ENCODE measurements at places on chromosomes 4 and X.

GRCh38 chr4:140330311-140330900, 43.0 kb upstream of the SCOC start:
- DNase-seq = peak; percentile 4

GRCh38 chr4:20982544-20982943, 282.3 kb downstream of the PACRGL start:
- no peak for DNase-seq

- DNase-seq = no peak
Observed at GRCh38 chr4:39963656-39964055, 14.1 kb downstream of the PDS5A start.

DNA sequence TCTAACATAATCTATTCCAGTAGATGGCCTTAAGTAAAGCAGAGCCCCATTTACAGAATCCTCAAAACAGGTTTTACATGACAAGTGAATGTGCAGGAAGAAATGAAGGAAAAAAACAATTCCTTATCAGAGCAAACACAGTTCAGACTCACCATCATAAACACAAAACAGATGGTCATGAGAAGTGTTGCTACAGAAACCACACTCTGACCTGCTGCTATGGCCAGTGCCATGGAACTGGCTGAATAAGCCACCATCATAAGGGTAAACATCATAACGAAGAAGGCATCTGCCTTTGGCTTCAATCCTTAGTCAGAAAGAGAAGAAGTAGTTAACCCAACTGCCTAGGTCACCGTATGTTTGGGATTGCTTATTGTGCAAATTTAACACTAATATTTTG, 61.1 kb downstream of the ABCG2 start:
- DNase-seq = no peak

- no peak for DNase-seq
Observed at GRCh38 chr4:5609306-5610007, 98.9 kb downstream of the EVC2 start.

DNA sequence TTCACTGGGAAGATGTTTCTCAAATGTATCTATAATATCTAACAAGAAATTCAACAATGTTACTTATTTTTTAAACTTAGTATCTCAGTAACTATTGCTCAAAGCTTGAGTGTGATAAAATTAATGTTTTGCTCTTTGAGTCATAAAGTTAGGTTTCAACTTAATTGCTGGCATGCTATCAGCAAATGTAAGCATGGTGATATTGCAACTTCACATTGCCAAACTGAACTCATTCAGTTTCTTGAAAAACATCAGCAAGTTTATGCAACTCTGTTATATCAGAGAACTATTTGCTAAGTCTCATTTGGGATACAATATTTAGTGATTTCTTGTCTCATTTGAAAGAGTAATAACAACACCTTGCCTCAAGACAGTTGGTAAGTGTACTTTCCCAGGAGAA, 91.2 kb upstream of the KLF3 start:
- DNase-seq = no peak
